ENCODE measurements at places on chromosomes 1 and 21. TPM values are rescaled to one million over a fixed set of nuclear protein-coding genes. Genes with fewer than 3 reads are reported as not detected.

The GPR25 gene
- not detected for total RNA-seq

The ILDR2 gene
- 9.3 TPM for total RNA-seq

The ERICH3 gene
- not detected for total RNA-seq

The CD1D gene
- total RNA-seq: not detected

The IL19 gene
- not detected for total RNA-seq

The MIXL1 gene
- not detected for total RNA-seq

The TEX38 gene
- total RNA-seq: not detected

The AMY1C gene
- not detected for total RNA-seq

The GNAT2 gene
- total RNA-seq: not detected

The KIF14 gene
- total RNA-seq: 30.3 TPM

The DMBX1 gene
- total RNA-seq: 0.30 TPM

The TFF2 gene
- not detected for total RNA-seq

The CELA2B gene
- not detected for total RNA-seq

The RUNX3 gene
- 183 TPM for total RNA-seq

The CYP4A11 gene
- total RNA-seq: not detected

The BCAR3 gene
- 3.9 TPM for total RNA-seq

The SPRR2A gene
- not detected for total RNA-seq

The ASCL5 gene
- total RNA-seq: not detected

The AIRE gene
- total RNA-seq: 0.48 TPM

The S100A7 gene
- total RNA-seq: not detected

The TCHHL1 gene
- not detected for total RNA-seq

The NTMT2 gene
- total RNA-seq: not detected

The CD1E gene
- not detected for total RNA-seq

The SPATA46 gene
- not detected for total RNA-seq

The GCSAML gene
- not detected for total RNA-seq

The CFAP45 gene
- 1.0 TPM for total RNA-seq

The PCBP3 gene
- total RNA-seq: 3.9 TPM

The LAD1 gene
- not detected for total RNA-seq

The SPRR2E gene
- not detected for total RNA-seq

Measured in activated CD4-positive, alpha-beta memory T cell treated with anti-CD3 and anti-CD28 coated beads, Interleukin-2, amount 10 ng/mL, durations not matched to agents 7 days and 5 days (primary cell).